ENCODE measurements at places on chromosomes 5 and 9.

DNA sequence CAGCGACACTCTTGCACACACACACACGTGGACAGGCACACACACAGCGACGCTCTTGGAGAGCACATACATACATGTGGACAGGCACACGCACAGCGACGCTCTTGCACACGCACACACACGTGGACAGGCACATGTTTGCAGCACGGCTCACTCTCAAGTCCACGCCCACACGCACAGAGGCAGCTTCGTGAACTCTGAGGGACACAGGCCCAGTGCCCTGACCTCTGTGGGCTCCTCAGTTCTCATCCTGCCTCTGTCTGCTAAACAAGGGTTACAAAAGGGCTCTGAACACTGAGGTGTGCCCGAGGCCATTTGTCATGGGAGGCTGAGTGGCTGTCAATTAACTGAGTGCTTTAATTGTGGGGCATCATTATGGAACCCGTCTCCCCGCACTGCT is 558.8 kb upstream of the ADAMTS16 start:
- DNase-seq = no peak

GRCh38 chr5:994821-995220 is 13.8 kb upstream of the NKD2 start:
- no peak for DNase-seq

- no peak for DNase-seq
Measured at GRCh38 chr9:2605246-2605645, 16.3 kb upstream of the VLDLR start.

DNA sequence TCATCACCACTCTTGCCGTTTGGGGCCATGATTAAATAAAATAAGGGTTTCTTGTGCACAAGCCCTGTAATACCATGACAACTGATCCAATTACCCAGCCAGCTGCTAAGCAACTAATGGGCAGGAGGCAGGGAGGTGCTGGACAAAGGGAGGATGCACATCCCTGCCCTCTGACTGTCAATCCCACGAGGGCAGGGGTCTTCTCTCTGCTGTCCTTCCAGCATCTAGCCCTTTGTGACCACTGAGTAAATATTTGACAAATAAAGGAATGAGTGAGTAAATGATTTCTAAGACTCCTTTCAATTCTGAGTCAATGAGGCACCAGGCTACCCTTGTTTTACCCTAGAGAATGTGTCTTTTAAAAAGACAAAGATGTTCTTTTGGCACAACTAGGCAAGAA is 247.1 kb downstream of the SYK start:
- DNase-seq = no peak

GRCh38 chr9:122816163-122816867 is 12.1 kb downstream of the PDCL start:
- DNase-seq = no peak

Measured in NK-92 treated with Interleukin-12 subunit alpha and Interleukin-12 subunit beta, amount 100 ng/mL, for 24 hours (cell line).